ENCODE measurements at places on chromosomes 13 and 19. TPM values are rescaled to one million over a fixed set of nuclear protein-coding genes. Genes with fewer than 3 reads are reported as not detected.

Gene NOVA2
- not detected for total RNA-seq

Gene SYT3
- 0.14 TPM for total RNA-seq

Gene PSG3
- total RNA-seq = not detected

Gene PTH2
- not detected for total RNA-seq

Gene RPL13A
- total RNA-seq = 2,724 TPM

Gene GIPR
- total RNA-seq = 0.44 TPM

Gene S1PR4
- 0.58 TPM for total RNA-seq

Gene ZNF345
- 0.17 TPM for total RNA-seq

Gene NOTCH3
- total RNA-seq = 0.38 TPM

DNA sequence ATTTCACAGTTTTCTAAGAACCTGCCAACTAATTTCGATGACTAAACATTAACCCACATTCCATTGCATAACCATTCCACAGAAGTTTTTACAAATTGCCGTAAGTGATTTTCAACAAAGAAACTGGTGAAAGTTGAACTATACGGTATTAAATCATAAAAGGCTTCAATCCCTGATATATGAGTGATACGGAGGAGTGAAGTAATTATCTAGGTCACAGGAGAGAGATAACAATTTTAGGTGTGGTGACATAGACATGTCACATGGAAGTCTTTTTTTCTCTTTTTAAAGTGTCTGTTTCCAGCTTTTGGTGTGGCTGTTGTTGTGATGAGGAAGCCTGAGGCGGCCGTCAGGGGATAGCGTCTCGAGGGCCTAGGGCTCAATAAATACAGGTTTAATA is 29.4 kb downstream of the TBC1D4 start:
- DNase-seq = peak; percentile 4

DNA sequence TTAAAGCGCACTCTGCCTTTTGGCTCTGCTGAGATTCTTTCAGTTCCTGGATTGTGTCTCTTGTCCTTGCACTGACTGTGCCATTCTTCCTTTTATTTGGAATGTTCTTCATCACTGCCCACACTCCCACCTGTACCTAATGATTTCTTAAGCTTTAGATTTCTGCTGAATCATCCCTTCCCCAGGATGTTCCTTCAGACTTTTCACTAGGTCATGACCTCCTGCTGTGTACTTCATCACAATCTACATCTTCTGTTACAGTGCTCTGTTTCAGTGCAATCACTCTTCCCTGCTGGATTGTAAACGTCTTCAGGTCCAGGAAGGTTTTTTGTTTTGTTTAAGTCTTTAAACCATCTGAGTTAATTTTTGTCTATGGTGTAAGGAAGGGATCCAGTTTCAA is 281.0 kb downstream of the ATP8A2 start:
- DNase-seq = peak; percentile 88

DNA sequence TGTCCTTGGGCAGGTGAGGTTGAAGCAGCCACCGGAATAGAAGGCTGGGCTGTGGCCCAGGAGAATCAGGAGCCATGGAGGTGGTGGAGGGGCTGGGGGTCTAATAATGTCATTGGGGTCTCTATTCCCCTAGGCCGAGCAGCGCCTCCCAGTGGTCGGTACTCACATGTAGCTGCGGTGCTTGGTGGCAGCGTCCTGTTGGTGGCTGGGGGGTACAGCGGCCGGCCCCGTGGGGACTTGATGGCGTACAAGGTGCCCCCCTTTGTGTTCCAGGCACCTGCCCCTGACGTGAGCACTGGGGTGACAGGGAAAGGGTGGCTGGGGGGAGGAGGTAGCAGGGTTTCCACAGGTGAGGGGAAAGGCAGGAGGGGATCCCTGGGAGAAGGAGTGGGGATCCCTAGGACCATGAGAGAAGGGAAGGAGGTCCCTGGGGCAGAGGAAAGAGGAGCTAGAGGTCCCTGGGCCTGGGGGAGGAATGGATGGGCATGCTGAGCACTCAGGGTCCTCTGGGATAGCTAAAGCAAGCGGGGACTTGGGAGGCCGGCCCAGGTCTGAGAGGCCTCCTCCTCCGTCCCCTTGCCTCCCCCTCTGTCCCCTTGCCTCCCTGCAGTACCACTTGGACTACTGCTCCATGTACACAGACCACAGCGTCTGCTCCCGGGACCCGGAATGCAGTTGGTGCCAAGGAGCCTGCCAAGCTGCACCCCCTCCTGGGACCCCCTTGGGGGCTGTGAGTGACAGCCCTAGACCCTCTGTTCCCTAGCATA is 18.1 kb downstream of the MEGF8 start:
- no peak for DNase-seq

DNA sequence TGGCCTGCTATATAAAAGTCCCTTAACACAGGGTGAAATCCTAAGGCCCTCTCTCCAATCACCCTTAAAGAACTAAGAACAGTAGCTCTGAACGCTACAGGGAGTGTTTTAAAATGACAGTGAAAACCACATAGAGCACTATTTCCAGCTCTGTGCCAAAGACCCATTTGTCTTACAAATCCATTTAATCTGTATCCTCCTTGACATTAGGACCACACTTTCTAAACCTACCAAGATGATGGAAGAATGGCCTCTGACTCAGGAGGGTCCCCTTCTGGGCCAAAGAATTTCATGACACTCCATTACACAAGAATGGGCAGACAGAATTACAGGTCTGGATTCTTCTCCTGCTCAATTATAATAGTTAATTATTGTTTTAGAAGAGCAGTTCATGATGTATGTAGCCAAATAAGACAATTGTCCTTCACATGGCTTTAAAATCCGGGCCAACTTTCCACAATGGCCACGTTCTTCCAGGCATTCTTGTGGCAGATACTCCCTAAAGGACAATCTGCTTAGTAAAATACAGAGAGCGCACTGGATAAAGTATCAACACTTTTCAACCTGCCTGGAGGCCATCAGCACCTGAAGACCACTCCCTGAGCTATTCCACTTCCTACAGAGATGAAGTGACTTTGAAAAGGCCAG is 61.0 kb downstream of the STK24 start:
- DNase-seq = no peak

DNA sequence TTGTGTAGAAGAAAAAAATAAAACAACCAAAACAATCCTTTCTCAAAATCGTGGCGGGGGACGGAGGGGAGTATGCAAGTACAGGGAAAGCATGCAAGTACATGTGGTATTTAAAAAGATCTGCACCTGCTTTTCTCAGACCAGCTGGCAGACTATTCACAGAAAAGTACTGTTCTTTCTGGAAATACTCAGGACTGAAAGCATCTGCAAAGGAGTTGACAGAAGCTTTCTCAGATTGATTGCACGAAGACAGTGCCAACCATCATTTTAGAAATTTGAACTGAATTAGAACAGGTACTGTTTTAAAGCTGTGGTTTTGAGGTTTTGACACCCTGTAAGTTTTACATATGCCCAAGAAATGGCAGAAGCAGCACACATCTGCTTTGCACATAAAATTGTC is 19.8 kb upstream of the PCDH8 start:
- DNase-seq = no peak

DNA sequence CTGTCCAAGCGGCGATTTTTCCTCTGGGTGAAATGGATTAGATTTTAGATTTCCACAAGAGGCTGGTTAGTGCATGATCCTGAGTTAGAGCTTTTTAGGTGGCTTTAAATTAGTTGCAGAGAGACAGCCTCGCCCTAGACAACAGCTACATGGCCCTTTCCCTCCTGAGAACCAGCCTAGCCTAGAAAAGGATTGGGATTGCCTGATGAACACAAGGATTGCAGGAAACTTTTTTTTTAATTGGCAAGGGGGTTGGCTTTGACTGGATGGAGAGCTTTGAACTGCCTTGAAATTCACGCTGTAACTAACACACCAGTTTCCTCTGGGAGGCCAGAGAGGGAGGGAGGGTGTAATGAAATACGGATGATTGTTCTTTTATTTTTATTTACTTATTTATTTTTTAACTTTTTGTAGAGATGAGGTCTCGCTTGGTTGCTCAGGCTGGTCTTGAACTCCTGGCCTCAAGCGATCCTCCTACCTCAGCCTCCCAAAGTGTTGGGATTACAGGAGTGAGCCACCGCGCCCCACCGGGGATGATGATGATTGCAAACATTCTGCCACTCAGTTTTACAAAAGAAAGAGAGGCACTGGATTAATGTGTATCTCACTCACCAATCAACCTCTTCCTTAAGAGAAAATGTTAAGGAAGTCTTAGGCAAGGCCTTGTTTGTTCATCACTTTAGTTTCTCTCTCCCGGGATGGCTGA is 1.9 kb downstream of the LDLR start:
- DNase-seq = no peak

DNA sequence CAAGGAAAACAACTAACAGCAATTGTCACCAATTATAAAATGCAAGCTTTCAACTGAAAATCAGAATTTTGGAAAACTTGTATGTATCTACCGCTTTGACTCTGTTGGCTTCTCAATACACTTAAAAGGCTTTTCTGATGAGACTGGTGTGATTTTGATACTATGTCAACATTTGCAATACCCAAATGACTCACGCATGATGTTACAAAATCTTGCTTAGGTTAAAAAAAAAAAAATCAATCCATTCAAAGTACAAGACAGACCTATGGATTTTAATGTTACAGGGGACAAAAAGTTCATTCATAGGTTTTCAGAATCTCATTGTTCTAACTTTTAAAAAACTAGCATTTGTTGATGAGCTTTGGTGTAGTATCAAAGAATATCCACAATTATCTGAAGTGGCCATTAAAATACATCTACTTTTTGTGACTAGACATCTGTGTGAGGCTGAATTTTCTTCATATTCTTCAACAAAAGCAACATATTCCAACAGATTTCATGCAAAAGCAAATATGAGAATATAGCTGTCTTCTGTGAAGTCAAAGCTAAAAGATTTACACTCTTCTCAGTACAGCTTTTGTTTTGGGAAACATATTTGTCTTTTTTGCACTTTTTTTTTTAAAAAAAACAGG is 10.7 kb downstream of the ELF1 start:
- no peak for DNase-seq

DNA sequence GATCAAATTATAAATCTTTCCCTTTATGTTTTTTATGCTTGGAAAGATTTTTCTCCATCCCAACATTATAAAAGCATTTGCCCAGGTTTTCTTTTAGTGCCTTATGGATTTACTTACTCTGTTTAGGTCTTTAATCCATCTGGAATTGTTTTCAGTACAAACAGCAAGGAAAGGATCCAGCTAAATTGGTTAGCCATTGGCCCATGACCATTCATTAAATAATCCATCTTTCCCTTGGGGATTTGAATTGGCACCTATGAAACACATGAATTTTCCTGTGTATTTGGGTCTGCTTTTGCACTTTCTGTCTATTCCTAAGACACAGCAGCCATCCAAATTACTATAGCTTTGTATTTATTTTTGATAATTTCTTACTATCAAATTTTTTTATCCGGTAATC is 28.8 kb upstream of the SHKBP1 start:
- DNase-seq = no peak

DNA sequence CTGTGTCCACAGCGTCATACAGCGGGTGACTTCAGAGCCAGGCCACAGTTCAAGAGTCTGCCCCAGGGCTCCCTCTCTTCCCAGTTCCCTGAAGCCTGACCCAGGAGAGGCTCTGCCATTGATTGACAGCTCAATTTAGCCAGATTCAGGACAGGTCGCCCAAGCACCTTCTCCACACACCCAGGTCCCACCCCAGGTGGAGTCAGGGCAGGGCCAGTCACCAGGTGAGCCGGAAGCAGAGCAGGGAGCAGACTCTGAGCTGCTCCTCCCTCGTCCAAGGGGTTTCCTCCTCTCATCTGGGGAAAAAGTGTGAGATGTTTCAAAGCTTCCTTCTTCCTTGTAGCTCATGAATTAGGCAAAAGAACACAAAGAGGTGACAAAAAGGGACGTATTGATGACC is 5.6 kb downstream of the CEACAM7 start:
- DNase-seq = no peak

DNA sequence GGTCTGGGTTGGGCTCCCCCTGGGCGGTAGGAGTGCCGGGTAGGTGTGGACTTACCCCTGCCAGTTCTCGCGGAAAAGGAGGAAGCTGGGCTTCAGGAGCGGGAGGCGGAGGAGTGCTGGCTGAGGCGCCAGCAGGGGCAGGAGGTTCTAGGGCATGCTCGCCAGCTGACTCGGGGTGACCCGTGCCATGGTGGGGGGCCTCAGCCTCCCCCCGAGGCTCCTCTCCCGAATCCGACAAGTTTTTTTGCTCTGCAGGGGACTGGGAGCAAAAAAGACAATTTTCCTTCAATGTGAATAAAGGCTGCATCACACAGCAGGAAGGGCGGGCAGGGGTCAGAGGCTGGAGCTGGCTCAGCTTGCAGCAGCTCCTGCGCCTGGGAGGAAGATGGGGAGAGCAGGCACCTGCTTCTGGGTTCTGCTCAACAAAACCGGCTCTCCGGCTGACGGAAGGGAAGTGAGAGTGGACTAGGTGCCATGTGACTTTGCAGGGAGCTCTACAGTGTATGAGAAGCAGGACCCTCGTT is 26.5 kb downstream of the RANBP3 start:
- DNase-seq = no peak
